ENCODE measurements at places on chromosomes 2 and 18.

DNA sequence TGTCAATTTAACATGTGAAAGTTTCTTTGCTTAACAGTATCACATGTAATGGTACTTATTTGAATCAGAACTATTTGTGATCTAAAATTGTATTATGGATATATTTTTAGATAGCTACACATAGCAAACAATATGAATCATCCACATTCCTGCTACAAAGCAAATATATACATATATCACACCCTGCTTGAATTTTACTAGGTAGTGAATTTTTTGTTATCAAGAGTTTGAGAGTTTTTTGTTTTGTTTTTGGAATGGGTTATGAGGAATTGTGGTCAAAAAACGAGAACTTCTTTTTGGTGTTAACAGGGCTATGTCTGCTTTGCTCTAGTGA lies 635.7 kb downstream of the NRXN1 start:
- DNase-seq, result no peak

GRCh38 chr2:241558532-241559322 lies at the start of gene BOK:
BOK (plus strand) TSS chr2:241558745; CDS start chr2:241559484, 739 bp downstream.
- no peak for DNase-seq

DNA sequence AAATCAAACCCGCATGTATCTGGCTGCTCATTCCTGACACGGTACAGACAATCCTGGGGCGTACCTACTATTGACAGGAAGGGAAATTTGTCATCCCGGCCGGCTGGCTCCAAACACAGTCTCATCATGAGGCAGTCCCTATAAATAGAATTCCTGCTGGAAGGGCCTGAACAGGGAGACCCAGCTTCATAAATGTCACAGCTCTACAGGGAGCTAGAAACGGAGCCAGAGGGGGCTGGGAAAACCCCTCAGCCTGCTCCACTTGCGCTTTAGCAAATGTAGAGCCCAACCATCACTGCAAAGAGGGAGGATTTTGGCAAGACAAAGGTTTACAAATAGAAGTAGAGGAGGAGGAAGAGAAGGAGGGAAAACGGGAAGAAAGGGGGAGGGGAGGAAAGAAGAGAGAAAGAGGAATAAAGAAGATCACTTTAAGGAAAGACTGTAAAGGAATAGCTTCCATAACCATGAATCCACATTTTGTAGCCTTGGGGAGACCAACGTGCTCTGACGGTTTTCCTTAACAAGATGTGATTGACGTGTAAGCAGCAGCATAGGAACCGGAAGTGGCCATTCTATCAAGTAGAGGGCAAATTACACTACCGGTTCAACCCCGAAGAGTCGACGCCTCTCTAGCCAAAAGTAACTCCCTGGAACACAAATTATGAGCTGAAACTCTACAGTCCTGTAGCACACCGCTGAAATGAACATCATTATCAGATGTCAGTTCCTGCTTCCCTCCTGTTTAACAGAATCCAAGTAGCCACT lies 56.8 kb upstream of the TTN start:
- no peak for DNase-seq

- no peak for DNase-seq
Measured at GRCh38 chr2:3535794-3536681, 16.7 kb upstream of the ADI1 start.

DNA sequence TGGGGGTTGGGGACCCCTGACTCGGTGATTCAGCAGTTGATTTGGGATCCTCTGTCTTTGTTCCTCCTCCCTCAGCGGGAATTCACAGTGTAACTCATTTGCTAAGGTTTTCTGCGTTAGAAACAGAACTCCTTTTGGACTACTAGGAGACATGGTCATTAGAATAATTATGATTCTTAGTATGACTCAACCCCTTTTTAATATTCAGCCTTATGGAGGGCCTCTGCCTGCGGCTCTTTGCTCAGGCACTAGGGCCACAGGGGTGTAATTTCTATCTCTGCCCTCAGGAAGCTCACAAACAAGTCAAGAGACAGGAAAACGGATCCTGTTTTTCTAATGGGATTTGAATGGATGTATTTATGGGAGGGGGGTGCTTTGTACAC lies 117.4 kb downstream of the SPTBN1 start:
- no peak for DNase-seq

- no peak for DNase-seq
Measured at GRCh38 chr2:127625572-127625951, 20.4 kb upstream of the GPR17 start.

GRCh38 chr2:162490052-162490717 lies 146.3 kb downstream of the GCA start:
- no peak for DNase-seq

- DNase-seq, result no peak
Measured at GRCh38 chr2:217150236-217150635, 290.4 kb upstream of the TNP1 start.

DNA sequence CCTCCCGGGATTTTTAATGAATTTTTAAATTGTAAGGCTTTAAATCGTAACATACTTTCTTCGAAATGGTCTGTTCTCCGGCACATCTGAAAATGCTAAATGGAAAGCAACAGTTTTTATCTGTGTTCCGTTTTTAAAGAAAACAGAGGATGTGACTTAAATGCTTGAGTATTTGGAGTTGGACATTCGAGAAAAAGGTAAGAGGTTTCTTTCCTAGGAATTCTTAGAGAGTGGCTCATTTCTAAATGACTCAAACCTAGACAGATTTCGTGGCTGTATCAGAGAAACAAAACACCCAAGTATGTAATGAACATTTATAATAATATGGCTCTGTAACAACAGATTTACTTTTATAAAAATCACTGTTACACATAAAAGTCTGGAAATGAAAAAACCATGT lies 177.6 kb upstream of the CCDC68 start:
- DNase-seq, result no peak

Measured in progenitor cell of endocrine pancreas (in vitro differentiated cells).